ENCODE measurements at places on chromosomes 6 and 20.
A peak's percentile ranks its signal among the peaks of the same experiment; 100 is the strongest.

GRCh38 chr20:4112481-4113421 lies 97.4 kb upstream of the RNF24 start:
- DNase-seq: no peak

DNA sequence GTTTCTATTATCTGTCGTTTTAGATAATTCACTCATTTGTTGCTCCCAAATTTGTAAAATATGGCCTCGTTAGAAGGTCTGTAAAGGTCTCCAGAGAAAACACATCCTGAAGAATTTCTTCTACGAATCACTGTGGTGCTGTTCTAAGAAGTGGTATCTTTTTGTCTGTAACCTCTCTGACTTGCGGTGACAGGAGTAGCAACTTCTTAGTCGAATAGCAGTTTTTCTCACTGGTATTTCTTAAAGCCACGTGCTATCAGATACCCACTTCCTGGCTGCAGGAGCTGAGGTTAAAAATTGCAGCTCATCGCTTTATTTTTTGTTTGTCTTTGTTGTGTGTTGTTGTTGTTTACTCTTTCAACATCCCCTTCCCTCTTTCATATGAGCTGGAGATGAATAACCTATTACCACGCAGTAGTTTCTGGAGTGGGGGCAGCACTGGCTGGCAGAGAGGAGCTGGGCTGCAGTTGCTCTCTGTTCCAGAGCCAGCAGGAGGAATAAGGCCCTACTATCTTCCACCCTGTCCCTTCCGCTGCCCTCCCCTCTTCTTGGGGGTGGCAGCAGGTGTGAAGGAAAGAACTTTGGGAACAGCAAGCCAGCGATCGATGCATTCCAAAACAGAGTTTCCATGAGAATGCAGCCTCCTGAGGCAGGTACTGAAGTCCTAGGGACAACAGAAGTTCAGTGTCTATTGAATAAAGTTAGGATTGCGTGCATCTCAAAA lies 64.7 kb downstream of the C6orf118 start:
- no peak for DNase-seq

DNA sequence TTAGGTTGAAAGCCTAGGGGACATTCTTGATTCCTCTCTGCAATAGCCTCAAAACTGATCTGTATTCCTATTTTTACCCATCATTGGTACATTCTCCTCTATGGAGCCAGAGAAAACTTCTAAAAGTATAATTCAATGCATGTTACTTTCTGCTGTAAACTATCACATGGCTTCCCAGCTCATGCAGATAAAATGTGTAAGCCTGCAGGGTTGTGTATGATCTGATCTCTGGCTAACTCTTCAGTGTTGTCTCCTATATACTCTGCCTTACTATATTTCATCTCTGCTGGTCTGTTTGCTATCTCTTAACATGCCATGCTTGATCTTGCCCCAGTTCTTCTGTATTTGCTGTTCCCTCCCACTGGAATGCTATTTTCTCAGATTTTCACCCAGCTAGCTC lies 323.3 kb upstream of the RSPO3 start:
- no peak for DNase-seq

DNA sequence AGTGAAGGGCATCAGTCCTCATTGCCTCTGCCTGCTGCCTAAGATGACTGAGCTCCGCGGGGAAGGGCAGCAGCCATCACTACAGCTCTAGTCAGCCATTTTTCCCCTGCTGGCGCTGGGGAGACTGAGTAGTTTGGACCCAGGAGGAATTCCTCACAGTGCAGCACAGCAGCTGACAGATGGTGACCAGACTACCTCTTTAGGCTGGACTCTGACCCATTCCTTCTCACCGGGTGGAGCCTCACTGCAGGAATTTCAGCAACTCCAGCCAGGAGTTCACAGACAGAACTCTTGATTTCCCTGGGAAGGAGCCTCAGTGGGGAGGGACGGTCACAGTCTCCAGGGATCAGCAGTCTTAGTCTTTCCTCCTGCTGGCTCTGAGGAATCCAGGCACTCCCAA lies 492.0 kb upstream of the MMS22L start:
- no peak for DNase-seq

GRCh38 chr6:7765575-7766325 lies 39.9 kb downstream of the BMP6 start:
- DNase-seq: no peak

- no peak for DNase-seq
Measured at GRCh38 chr20:35515949-35516645, 13.4 kb downstream of the C20orf173 start.

DNA sequence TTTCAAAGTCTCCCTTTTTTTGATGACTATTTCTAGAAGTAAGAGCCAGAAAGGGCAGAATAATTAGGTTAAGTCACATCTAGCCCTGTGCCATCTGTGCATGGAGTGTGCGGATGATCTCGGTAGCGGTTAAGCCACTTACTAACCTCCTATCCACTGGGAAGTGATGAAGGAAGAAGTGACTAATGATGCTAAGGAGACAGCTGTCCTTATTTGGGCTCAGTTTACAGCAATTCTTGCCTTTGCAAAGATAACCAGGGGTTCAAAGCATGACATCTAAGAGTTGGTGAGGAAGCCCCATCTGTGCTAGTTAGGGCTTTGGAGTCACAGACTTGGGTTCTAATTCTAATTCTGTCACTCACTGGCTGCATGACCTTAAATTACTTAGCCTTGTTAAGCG lies 62.4 kb upstream of the RREB1 start:
- no peak for DNase-seq

- DNase-seq: no peak
Measured at GRCh38 chr6:70059039-70059719, 192.8 kb downstream of the COL19A1 start.

DNA sequence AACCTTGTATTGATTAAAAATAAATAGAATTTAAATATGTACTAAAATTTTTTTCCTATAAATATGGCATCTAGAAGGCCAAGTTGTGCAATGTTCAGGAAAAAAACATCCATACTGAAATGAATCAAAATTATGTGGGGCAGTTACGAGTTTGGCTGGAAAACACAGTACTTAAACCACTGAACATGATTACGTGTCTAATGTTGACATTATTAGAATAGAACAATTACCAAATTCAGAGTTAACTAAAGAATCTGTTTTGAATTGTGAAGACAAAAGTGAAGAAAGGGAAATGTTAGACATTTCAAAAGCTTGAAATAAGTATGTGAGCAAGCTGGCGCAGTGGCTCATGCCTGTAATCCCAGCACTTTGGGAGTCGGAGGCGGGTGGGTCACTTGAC lies 57.2 kb downstream of the KLHL31 start:
- no peak for DNase-seq

GRCh38 chr6:131778169-131778568 lies 29.7 kb upstream of the ENPP1 start:
- DNase-seq: no peak

DNA sequence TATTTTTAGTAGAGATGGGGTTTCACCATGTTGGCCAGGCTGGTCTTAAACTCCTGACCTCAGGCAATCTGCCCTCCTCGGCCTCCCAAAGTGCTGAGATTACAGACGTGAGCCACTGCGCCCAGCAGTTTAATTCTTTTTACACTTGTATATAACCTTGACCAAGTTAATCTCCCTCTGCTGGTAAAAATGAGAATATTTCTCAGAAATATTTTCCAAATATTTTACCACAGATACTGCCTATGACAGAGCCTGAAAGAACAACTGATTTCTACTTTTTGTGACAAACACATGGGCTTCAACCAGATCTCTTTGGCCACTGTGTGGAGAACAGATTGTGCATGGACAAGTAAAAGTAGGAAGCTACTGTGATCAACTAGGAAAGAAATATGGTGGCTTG lies 21.2 kb upstream of the NHSL1 start:
- DNase-seq: no peak

DNA sequence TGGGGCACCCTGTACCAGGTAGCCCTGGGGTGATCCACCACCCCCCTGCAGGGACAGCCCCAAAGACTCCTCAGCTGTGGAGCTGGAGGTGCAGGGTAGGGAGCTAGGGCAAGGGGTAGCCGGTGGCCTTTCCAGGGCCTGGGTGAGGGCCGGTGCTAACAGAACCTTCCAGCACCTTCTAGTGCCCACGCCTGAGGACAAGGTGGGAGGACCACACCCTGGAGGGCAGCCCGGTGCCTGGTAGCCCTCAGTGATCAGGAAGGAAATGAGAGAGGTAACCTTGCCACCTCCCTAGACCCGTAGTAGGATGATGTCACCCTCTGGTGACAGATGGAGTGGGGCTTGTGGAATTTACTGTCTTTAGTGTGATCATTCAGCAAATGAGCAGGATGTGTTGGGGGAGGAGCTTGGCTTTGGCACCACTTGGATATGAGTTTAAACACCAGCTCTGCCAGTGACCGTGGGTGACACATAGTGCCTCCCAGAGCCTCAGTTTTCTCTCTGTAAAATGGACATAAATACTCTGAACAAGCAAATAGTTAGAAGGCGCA lies 187.7 kb downstream of the NFATC2 start:
- DNase-seq: no peak

- no peak for DNase-seq
Measured at GRCh38 chr20:24420567-24420966, 48.9 kb upstream of the SYNDIG1 start.

GRCh38 chr6:7833751-7834070 lies 76.9 kb downstream of the TXNDC5 start:
- DNase-seq: no peak

GRCh38 chr20:41784209-41784958 lies 166.2 kb upstream of the CHD6 start:
- no peak for DNase-seq

DNA sequence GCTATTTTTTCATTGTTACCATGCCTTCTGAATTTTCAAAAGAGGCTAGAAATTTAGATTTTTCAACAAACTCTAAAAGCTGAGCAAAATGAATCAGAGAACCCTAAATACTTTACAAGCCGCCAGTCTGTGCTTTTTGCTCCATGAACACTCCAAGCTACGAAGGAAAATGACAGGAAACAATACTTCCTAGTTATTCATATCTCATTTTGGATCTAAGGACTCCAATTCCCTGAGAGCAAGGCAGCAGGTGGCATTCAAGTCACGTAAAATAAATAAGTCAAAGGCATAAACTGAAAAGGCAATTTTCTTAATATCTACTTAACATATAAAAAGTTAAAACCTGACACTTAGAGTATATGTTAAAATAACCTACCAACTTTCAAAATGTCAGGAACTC lies 50.6 kb downstream of the PDSS2 start:
- no peak for DNase-seq

- no peak for DNase-seq
Measured at GRCh38 chr6:2900221-2900807, 2.8 kb downstream of the SERPINB9 start.

GRCh38 chr6:170291271-170292110 lies 613 bp upstream of the DLL1 start:
- DNase-seq: peak; percentile 79

DNA sequence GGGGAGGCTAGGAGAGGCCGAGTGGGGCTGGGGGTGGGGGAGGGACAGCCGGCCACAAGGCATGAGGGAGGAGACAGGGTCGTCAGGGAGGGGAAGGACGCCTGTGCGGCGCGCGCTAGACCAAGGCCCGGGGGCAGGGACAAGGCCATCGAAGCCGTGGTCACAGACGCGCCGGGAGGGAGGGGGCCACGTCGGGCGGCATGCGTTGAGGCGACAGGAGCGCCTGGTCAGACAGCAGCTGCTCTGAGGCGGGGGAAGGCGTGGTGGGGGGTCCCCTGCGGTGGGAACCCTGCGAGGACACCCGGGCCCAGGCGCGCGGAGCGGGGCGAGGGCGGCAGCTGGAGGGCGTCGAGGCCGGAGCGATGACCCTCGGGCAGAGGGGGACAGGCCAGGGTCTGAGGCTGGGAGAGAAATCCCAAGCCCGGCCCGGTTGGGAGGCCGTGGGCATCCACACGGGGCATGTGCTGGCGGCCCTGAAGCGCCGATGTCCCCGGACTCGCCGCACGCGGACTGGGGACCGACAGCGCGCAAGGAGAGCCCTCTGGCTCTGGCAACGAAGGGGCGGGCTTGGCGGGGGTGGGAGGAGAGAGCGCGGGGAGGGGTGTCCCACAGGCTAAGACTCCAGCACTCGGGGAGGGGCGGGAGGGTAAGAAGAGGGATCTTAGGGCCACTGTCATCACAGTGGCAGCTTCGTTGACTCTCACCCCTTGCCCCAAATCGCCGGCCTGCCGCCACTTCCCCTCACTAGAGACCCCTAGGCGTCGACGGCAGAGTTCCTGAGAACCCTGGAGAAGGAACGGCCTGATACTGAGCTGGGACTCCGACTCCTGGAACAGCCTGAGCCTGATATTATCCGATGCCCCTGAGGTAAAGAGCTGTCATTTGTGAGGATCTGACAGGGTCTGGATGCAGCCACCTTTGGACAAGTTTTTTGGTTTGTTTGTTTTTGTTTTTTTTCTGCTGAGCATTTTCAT lies 5.0 kb downstream of the TMEM239 start:
- DNase-seq: no peak

- DNase-seq: no peak
Measured at GRCh38 chr6:63509652-63510352, 62.5 kb upstream of the LOC128125822 start.

DNA sequence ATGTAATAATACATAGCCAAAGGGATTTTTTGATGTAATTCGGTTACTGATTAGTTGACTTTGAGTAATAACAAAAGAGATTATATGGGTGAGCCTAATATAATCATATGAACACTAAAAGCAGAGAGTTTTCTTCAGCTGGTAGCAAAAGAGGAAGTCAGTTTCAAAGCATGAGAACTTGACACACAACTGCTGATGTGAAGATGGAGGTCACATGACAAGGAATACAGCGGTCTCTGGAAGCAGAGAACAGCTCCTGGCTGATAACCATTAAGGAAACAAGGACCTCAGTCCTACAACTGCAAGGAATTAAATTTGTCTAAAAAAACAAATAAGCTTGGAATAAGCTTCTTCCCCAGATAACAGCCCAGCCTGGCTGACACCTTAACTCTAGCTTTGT lies 154.5 kb upstream of the PRND start:
- no peak for DNase-seq

DNA sequence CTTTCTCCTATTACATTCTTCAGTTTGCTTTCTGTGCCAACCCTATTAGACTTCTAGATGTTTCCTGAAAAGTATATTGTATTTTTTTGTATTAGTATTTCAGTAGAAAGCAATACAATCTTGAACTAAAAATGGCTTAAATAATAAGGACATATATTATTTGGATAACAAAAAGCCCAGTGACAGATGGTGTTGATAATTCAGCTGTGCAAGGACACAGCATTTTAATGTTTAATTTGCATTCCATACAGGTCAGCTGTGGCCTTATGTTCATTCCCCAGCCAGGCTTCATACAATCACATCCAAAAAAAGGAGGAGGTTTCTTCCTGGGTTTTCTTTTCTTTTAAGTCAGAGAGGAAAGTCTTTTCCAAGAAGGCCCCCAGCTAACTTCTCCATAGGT lies 236.9 kb downstream of the CD109 start:
- DNase-seq: no peak

GRCh38 chr6:161108916-161109315 lies 117.3 kb downstream of the MAP3K4 start:
- DNase-seq: no peak

DNA sequence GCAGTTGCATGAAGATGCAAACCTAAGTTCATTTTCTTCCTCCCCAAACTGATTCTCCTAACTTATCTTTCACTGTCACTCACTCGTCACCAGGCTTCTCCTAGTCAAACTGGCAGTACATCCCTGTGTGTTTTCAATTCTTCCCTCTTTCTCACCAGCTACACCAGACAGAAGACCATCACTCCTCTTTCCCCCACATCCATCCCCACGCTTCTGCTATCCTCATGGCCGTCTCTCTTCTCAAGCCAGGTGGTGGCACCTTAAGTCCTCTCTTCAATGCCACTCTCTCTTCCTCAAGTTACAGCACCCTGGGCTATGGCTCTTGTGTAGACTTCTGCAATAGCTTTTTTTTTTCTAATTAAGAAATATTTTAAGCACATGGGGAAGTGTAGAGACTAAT lies 14.4 kb upstream of the TREM2 start:
- DNase-seq: no peak

Data from hypothalamus (tissue), 51 donors.